RKO (cell line): ENCODE measurements at places on chromosomes 4 and X.

DNA sequence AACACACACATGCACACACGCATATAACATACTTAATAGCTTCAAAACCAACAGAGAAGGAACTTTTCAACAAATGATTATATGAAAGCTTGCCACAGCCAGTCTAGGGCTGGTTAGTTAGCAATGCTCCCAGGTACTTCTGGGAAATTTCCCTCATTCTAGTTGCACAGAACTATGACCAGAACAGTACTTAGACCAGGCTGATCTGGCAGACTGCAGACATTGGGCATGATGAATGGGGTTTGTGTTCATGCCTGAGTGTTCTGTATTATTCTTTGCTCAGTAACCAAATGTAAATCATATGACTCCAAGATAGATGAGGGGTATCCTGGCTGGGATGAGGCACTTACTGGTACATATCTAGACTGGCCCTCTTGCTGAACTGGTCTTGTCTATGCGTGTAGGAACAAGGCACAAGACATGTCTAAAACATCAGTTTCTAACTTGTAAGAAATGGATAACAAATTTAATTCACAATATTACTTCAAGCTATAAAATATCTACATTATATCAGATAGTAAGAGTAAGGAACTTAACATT, 50.3 kb upstream of the GEMIN8 start:
- no peak for DNase-seq

GRCh38 chr4:97525236-97525635, 618.0 kb downstream of the STPG2 start:
- DNase-seq, result no peak

- DNase-seq, result no peak
Measured at GRCh38 chr4:40843696-40844095, 93.9 kb downstream of the NSUN7 start.

DNA sequence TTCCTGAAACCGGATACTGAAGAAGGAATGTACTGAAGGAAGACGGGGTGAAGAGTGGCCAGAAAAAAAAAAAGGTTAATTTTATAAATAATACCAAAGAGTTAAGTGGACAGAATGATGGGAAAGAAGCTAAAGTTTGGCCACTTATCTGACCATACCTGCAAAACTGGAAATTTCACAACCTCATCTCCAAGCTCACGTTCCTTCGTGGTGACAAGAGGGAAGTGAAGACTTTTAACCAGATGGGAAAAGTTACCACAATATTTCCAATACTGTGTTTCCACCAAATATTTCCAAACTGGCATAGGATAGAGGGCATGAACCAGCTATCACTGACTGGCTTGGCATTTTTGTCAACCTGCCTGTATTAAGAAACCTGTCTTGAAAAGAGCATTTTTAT, 56.4 kb downstream of the MAML3 start:
- DNase-seq, result no peak
